ENCODE measurements at places on chromosomes 13 and 19. TPM values are rescaled to one million over a fixed set of nuclear protein-coding genes. Genes with fewer than 3 reads are reported as not detected.

- H3K4me3 ChIP-seq = no peak overlapping the region
- H3K36me3 ChIP-seq = no peaks in the 10 kb centered on the region
- H3K27me3 ChIP-seq = no peaks in the 10 kb centered on the region
Measured at GRCh38 chr13:38781539-38781938, 94.7 kb downstream of the FREM2 start.

DNA sequence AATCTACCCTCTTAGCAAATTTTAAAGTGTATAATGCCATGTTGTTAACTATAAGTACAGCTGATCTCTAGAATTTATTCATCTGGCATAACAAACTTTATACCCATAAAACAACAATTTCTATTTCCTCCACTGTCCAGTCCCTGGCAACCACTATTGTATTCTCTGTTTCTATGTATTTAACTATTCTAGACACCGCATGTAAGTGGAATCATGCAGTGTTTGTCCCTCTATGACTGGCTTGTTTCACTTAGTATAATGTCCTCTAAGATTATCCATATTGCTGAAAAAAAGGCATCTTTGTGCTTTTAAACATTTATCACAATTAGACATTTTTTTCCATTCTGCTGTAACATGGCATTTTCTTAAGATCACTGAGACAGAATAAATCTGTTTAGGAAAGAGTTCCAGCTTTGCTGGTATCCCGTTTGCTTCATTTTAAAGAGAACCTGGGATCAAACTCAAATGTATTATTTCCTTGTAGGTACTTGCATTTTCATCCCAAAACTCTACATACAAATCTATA, 1191.0 kb downstream of the SLITRK5 start:
- DNase-seq = no peak
- H3K27me3 ChIP-seq = no peaks in the 10 kb centered on the region
- H3K4me1 ChIP-seq = no peaks in the 10 kb centered on the region
- no peak overlapping the region for H3K27ac ChIP-seq
- no peak overlapping the region for H3K4me3 ChIP-seq

DNA sequence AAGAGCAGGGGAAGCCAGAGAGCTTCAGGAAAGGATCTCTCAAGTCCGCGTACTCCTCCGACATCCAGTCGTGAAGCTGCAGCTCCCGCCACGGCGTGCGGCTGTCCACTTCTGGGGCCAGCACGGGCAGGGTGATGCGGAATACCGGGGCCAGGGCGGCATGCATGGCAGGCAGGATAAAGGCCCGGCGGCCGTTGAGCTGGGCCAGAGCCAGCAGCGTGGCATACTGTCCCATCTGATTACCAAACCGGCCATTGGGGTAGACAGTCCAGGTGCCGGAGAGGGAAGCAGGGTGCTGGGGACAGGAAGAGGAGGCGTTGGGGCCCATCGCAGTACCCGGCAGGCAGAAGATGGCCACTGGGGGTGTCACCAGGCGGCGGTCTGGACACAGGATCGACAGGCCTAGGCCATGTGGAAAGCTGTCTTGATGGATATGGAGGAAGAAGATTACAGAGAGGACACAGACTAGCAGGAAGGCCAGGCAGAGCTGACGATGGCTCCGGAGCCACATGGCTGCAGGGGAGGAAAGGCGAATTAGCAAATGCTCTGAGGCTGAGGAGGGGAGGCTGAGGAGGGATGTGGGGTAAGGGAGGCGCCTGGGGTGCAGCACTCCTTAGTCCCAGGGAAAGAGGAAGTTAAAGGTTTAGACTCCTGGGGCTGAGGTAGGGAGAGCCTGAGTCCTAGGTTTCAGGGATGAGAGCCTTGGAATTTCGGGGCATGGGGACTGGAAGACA, 1.5 kb downstream of the FUT1 start:
- H3K4me3 ChIP-seq = peak overlapping the region; percentile 64
- DNase-seq = no peak
- peak overlapping the region; percentile 86 for H3K27ac ChIP-seq
- H3K36me3 ChIP-seq = peaks cover 8% of the 10 kb centered on the region

GRCh38 chr19:15640294-15640903, at the start of gene CYP4F3:
TSS of gene CYP4F3 (plus strand) at chr19:15640897. CDS start at chr19:15641416, 519 bp downstream.
- H3K27ac ChIP-seq = no peak within 1 kb of the TSS
- no peak within 1 kb of the TSS for H3K4me3 ChIP-seq
- DNase-seq = peak; percentile 74
- H3K36me3 ChIP-seq = no peaks in the 10 kb centered on the region
- H3K27me3 ChIP-seq = peaks cover 12% of the 10 kb centered on the region

DNA sequence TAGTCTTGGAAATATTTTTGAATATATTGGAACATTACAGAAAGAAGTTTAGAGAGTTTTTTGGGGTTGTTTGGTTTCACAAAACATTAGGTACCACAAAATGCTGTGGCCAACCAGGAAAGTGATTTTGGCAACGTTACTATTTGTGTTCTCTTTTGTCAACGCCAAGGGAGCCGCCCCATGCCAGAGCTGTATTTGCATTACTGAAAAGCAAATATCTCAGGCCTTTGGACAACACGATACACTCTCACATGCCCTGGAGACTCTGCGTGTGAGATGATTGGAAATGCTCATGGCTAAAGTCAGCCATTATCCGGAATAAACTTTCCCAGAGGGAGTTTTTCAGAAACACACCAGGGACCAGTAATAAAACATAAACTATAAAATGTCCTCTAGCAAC, 324.6 kb downstream of the SHISA2 start:
- H3K4me1 ChIP-seq = no peaks in the 10 kb centered on the region
- H3K4me3 ChIP-seq = no peak overlapping the region
- peaks cover 50% of the 10 kb centered on the region for H3K27me3 ChIP-seq
- DNase-seq = no peak
- H3K27ac ChIP-seq = no peak overlapping the region
- no peaks in the 10 kb centered on the region for H3K36me3 ChIP-seq

DNA sequence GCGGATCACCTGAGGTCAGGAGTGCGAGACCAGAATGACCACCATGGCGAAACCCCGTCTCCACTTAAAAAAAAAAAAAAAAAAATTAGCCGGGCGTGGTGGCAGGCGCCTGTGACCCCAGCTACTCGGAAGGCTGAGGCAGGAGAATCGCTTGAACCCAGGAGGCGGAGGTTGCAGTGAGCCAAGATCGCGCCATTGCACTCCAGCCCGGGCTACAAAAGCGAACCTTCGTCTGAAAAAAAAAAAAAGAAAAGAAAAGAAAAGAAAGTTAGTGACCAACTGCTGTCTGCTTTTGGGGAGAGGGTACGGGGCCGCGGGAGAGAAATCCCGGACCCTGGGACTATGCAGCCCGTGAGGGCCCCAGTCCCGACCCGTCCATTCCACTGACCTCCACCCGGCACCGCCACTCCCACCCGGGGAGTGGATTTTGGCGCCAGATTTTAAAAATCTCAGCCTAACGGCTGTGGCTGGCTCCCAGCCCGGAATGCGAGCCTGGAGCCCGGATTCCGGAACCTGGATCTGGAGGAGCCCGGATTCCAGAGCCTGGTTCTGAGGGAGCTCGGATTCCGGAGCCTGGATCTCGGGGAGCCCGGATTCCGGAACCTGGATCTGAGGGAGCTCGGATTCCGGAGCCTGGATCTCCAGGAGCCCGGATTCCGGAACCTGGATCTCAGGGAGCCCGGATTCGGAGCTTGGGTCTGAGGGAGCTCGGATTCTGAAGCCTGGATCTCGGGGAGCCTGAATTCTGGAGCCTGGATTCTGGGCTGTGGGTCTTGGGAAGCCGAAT, 6.1 kb upstream of the LMNB2 start:
- DNase-seq = peak; percentile 90
- H3K36me3 ChIP-seq = no peaks in the 10 kb centered on the region
- peak overlapping the region; percentile 71 for H3K27ac ChIP-seq
- H3K4me1 ChIP-seq = peaks cover 18% of the 10 kb centered on the region

GRCh38 chr13:102192858-102193257, 209.0 kb downstream of the FGF14 start:
- H3K36me3 ChIP-seq = no peaks in the 10 kb centered on the region
- H3K4me1 ChIP-seq = no peaks in the 10 kb centered on the region
- no peak overlapping the region for H3K27ac ChIP-seq
- no peaks in the 10 kb centered on the region for H3K27me3 ChIP-seq

The NLRP11 gene
- total RNA-seq = not detected

The GIPC3 gene
- total RNA-seq = 1.6 TPM

The ADGRE1 gene
- total RNA-seq = not detected

The EPS8L1 gene
- 0.88 TPM for total RNA-seq

The TGDS gene
- 3.7 TPM for total RNA-seq

Measured in left ventricle myocardium inferior (tissue), 1 donor.